ENCODE measurements at places on chromosomes 1 and 21.
A peak's percentile ranks its signal among the peaks of the same experiment; 100 is the strongest.

DNA sequence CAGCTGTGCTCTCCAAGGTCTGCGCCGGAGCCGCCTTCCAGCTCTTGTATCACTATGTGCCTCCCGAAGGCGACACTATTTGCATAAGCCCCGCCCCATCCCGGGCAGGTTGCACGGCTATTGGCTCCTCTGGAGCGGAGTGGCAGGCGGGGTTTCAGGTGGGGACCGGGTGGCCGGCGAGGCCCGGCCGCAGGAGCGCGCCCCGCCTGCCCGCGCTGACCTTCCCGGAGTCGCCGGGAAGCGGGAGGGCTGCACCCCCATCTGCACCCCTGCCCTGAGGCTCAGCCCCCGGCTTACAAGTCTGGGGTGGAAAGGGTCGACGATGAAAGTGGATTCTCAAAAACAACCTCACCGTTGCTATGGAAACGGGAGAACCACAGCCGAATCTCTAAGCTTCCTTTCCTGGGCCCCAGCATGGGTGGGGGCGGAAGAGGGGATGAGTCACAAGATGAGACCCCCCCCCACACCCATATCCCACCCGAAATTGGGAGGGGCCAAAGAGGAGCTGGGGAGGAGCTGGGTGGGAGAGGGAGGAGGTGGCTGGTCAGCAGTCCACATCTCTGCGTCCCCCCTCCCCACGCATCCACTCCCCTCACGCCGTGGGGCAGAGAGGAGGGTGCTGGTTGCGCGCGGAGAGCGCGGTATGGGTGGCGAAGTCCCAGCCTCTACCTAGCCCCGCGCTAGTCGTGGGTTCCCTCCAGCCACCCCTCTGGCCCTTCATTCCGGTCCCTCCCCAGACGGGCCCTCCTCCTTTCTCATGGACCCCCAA, at the start of gene HPCAL4:
HPCAL4 (minus strand) TSS at position 51 of the 769 bp plus-strand sequence. CDS start 6,830 bp downstream, outside the sequence.
- DNase-seq: no peak

DNA sequence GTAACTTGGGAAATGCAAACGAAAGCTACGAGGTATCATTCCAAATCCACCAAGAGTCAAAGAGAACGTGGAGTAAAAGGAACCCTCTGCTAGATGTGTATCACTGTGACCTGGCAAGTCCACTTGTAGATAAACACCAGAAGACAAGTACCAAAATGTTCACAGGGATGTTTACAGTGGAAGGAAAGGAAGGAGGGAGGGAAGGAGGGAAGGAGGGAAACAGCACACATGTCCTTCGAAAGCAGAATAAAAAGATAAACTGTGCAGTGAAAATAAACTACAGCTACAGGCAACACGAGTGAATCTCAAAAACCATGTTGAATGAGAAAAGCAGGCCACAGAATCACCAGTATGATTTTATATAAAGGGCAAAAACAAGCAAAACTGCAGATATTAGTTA, 59.9 kb downstream of the TP53BP2 start:
- no peak for DNase-seq

DNA sequence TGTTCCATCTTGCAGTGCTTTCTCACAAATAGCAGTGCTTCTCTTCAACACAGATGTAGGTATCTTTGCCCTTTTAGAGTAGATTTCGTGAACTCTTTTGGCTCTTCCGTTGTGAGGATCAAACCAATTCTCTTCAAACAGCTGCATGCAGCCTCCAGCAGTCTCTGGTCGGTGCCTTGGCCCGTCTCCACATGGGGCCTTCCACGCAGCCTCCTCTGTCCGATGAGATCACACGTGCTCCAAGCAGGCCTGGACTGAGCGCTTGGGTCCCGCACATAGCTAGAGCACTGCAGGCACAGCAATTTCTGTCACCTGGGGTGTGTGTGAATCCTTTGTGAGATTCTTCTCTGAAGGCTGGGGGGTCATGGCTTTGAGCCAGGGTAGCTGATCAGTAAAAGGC, 82.8 kb upstream of the KCNE2 start:
- no peak for DNase-seq

DNA sequence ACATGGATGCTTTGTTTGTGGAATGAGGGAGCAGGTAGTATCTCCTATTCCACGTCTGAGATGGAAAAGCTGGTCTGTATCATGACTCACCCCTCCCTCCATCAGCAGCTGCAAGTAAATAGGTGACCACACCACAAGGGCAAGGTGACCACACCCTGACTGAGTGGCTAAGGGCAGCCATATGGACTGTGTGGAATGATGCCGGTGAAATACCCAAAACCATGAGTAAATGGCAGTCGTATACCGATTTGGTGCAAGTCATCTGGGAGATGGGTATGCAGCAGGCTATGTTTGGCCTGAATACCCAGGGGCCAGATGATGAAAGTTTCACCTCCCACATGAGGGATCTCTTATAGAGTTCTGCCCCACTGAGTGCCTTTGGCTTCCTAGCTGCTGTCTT, 15.8 kb upstream of the UBE2U start:
- no peak for DNase-seq

GRCh38 chr1:113073479-113073950, 517 bp downstream of the LRIG2 start:
- no peak for DNase-seq

- peak; percentile 78 for DNase-seq
Measured at GRCh38 chr21:42991992-42992740, 17.8 kb downstream of the PKNOX1 start.

DNA sequence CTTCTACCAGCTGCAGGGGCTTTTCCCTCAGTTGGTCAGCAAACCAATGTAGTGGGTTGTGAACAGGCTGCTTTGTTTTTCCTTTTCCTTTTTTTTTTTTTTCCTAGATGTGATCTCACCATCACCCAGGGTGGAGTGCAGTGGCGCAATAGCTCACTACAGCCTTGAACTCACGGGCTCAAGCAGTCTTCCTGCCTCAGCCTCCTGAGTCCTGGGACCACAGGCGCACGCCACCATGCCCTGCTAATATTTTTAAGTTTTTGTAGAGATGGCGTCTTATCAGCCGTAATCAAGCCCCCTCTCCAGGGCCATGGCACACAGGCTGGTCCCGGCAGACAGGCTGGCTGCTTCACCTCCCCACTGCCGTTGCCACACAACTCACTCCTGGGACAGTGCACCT, 3.4 kb upstream of the TRIM11 start:
- DNase-seq: no peak
